ENCODE measurements at places on chromosomes 5 and 9. TPM values are rescaled to one million over a fixed set of nuclear protein-coding genes. Genes with fewer than 3 reads are reported as not detected.

DNA sequence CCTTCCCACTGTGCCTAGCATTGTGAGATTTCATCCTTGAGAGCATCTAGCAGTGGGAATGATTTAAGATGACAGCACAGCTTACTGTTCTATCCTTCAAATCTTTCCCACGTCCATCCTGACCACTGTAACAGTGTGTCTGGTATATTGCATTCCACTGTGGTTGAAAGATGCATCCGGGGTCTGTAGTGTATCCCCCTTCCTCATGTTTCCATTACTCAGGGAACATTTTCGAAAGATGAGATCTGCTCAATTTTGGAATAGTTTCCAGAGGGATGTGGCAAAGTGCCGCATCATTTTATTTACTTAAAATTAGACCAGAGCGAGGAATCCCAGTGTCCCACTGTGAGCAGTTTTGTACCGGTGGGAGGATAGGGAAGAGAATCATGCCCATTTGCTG, 407.1 kb upstream of the PAPPA start:
- DNase-seq: no peak

BTNL3 gene
- not detected for polyA plus RNA-seq

GRCh38 chr5:119966028-119966427, 336.7 kb downstream of the FAM170A start:
- DNase-seq: no peak

DNA sequence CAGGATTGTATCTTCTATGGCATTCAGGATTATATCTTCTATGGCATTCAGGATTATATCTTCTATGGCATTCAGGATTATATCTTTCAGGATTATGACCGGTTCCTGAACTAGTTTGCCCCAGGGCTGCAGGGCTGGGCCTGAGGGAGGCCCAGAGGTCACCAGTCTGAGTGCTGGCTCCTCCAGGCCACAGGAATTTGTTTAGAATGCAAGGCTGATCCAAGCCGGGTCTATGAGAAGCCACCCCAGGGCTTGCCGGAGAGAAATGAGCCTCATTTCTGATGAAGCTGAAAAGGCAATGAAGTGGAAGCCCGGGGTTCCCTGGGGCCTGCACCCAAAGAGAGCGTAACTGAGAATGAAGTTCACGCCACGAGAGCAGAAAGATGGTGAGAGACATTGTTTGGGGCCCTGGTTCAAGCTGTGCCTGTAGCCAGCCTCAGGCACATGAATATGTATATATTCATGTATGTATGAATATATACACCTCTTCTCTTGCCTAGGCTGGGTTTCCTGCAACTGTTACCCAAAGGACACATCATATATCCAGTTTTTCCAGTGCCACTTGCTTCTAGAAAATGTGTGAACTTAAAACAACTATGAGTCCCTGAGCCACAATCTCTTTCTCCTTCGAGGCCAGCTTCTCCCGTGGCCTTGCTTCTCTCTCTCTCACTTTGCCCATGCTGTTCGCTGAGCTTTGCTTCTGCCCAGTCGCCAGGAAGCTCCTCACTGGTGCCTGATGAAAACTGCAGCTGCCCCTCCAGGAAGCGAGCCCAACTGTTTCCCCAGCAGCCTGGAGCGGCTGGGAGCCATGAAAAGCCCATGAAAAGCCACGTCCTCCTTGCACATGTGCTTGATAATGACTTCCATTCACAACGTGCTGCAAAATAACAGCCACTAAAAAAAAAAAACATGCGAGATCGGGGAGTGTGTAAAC, 62.3 kb downstream of the GTF3C4 start:
- DNase-seq: no peak

- peak; percentile 75 for DNase-seq
Observed at GRCh38 chr9:127166651-127167524, 44.5 kb upstream of the ANGPTL2 start.

GRCh38 chr5:139138809-139139208, 59.4 kb downstream of the SIL1 start:
- peak; percentile 70 for DNase-seq

GRIA1 gene
- polyA plus RNA-seq: not detected

BAAT gene
- polyA plus RNA-seq: 0.02 TPM

DNA sequence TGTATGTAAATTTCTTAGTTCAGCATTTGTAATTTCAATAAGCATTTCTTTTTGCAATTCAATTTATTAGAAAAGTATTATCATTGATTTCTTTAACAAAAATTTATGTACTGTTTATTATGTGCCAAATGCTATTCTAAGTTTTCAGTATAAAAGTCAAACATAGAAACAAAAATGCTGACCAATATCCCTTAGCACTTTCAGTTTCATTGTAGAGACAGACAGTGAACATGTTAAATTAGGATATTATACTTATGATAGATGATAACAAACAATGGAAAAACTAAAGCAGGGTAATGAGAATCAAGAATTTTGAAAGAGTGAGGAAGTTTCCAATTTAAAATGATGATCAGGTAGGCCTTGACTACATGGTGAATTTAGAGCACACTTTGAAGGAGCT, 1106.0 kb downstream of the TAF11L14 start:
- DNase-seq: no peak

GRCh38 chr5:65483546-65484346, 2.0 kb upstream of the ADAMTS6 start:
- peak; percentile 57 for DNase-seq

- DNase-seq: no peak
Observed at GRCh38 chr5:58963361-58963760, 380.5 kb downstream of the RAB3C start.

DNA sequence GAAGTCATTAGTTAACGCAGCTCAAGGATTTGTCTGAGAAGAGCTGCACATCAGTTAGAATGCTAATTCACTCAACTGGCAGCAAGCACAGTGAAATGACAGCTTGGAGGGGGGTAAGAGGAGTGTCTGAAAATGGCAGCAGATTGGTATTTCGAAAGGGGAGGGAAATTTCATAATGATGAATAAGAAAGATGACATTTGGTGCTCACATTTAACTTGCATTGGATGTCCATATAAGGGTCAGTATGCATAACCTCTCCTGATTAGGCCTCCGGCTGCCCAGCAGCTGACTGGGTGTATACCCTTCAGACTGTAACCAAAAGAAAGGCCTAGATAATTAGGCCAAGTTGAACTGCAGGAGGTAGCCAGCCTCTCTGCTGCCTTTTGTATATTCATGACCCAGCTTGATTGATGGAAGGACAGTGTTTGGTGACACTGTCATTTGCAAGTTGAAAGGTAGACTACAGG, 131.0 kb downstream of the PBX3 start:
- no peak for DNase-seq

RPP25L gene
- polyA plus RNA-seq: 44.5 TPM

DNA sequence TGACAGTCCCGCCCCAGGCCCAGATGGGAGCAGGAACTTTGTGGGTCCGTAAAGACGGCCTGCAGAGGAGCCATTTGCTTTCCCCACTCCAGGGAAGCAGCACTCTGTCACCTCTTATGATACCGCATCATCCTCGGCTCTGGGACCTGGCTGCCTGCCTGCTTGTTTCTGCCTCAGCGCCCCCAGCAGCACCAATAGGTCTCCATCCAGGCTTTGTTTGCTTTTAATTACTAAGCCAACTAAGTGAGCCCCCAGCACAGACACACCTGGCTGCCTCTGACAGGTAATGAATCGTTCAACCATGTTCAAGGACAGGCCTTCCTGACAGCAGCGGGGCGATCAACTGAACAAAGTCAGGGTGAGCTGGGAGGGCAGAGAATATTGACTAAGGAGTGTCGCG, 141.4 kb downstream of the C5orf15 start:
- no peak for DNase-seq

GRCh38 chr9:92488681-92489550, 6.6 kb upstream of the ASPN start:
- no peak for DNase-seq

DNA sequence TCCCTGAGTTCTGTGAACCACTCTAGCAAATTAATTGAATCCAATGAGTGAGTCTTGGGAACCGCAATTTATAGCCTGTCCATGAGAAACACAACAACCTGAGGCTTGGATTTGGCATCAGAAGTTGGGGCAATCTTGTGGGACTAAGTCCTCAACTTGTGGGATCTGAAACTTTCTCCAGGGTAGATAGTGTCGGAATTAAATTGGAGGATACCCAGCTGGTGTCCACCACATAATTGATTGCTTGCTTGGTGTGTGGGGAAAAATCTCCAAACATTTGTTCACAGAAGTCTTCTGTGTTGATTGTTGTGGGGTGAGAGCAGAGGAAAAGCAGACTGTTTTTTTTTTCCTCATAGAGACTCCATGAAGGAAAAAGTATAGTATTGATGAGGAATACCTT, 320.6 kb upstream of the MEF2C start:
- no peak for DNase-seq

CXCL14 gene
- polyA plus RNA-seq: 0.85 TPM

PCDHGB1 gene
- polyA plus RNA-seq: 0.14 TPM

DNA sequence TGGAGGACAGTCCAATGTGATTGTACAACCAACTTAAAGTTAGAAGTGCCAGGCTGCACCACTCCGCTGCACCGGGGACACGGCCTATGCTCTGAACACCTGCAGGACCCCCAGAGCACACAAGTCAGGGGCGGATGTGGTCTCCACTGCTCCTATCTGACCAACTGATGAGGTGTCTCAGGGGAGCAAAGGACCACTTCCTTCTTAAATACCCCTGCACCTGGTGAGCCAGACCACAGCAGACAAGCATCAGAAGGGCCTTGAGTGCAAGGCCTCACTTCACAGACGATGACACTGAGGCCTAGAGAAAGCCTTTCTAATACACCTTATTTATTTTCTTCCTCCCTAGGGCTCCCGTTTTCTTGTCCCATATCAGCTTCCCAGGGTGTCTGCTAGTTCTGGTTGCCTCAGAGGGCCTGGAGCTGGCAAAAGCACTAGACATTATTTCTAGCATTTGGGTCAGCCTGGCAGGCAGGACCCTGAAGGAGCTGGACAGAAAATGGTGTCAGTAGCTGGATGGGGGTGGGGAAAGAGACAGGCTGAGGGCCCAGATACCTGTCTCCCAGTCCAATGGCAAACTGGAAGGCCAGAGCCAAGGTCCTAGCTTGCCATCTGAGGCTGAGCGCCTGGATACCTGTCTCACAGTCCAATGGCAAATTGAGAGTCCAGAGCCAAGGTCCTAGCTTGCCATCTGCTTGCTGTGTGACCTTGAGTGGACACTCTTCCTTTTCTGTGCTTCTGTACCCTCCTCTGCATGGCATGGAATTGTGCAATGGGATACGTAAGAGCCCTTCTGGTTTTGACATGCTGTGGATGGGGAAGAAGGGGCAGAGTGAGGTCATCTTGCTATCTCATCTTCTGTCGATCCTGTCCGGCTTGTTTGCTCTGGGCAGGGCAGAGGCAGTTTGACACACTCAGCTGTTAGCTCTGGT, 9.0 kb downstream of the CCDC69 start:
- DNase-seq: no peak

DNA sequence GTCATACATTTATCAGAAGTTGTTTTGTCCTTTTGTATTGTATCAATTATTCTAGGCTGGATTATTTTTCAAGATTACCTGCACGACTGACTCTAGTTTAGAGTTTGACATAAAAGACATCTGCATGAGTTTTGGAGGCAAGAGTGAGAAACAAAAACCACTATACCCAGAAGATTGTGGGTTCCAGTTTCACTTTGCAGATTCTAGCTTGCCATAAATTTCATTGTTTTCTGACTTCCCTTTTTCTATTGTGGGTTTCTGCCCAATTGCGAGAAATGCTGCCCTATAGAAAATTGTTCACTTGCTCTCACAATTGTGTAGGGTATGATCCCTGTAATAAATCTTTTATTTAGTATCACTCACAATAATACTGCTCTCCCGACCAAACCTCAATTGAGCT, 1043.4 kb upstream of the CDH10 start:
- no peak for DNase-seq

GRCh38 chr5:172123269-172123692, 64.7 kb downstream of the STK10 start:
- no peak for DNase-seq

ARHGEF39 gene
- 9.5 TPM for polyA plus RNA-seq

LECT2 gene
- polyA plus RNA-seq: not detected

FBP1 gene
- polyA plus RNA-seq: 0.15 TPM

DNA sequence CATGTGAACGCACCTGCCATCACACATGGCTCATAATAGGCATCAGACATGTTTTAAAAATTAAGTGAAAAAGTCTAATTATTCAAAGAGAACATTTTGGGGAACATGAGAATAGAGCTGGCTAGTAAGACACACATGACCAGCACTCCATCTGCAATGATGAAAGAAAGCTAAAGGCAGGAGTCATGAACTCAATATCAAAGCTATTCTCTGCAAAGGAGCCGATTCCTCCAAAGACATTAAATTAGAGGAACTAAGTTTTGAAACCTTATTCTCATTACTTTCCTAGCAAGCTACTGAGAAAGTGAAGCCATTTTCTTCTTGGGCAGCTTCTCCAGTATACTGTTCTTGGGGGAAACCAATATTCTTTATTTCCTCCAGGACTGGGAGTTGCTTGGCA, 172.0 kb downstream of the CRB2 start:
- DNase-seq: no peak

DNA sequence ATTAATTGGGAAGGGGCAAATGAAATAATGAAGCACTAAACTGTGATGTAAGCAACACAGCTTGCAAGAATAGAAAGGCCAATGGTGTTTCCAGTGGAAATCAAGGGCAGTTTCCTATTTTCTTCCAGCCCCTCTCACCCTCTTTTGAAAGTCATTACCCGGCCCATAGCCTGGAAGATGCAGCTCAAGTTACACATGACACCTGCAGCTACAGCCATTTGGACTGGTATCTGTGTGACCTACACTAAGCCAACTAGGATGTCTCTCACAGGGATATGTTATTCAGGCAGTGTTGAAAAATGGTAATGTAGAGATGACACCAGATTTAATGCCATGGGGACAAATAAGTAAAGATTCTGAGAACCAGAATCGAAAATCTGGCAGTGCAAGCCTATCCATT, 439.4 kb upstream of the ZNF462 start:
- no peak for DNase-seq

- DNase-seq: no peak
Observed at GRCh38 chr5:133613184-133613583, 843 bp upstream of the FSTL4 start.

DNA sequence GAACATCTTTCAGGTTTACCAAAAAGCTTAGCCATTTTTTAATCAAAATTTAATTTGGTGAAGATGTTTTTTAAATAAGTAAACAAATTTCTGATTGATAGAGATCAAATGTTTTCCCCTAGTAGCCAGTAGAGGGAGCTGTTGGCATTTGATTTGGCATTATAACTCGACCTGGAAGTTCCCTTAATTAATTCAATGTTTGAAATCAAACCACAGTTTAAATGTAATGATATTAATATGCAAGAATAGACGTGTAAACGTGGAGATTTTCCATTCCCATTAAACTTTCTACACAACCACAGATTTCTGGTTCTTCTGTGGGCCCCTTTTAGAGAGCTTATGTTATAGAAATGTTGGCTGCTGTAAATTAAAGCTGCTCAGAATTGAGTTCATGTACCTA, 148.1 kb upstream of the MPDZ start:
- peak; percentile 29 for DNase-seq

DNA sequence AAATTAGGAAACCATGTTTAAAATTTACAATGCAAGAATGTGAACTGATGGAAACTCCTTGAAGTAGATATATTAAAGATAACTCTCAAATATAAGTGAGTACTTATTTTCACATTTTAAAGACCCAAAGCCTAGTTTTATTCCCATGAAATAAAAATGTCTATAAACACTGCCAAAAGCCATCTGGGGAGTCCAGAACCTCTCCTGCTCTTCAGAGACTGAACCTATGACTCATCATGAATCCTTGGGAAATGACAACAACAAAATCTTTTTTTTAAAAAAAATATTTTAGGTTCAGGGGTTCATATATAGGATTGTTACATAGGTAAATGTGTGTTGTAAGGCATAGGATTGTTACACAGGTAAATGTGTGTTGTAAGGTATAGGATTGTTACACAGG, 33.8 kb upstream of the FYB1 start:
- peak; percentile 53 for DNase-seq

- no peak for DNase-seq
Observed at GRCh38 chr5:17282283-17283120, 65.1 kb downstream of the BASP1 start.

STKLD1 gene
- polyA plus RNA-seq: 0.17 TPM

RASGRF2 gene
- 0.05 TPM for polyA plus RNA-seq
